Stimulated activated CD4-positive, alpha-beta T cell treated with anti-CD3 and anti-CD28 coated beads, Interleukin-1b, Interleukin-23, amount 100 ng/mL, for 1 hour (primary cell): ENCODE measurements at places on chromosomes 2 and 18.

- DNase-seq: no peak
Measured at GRCh38 chr18:62781893-62782292, 66.6 kb downstream of the PHLPP1 start.

- DNase-seq: no peak
Measured at GRCh38 chr2:223297788-223298187, 245.8 kb downstream of the KCNE4 start.

DNA sequence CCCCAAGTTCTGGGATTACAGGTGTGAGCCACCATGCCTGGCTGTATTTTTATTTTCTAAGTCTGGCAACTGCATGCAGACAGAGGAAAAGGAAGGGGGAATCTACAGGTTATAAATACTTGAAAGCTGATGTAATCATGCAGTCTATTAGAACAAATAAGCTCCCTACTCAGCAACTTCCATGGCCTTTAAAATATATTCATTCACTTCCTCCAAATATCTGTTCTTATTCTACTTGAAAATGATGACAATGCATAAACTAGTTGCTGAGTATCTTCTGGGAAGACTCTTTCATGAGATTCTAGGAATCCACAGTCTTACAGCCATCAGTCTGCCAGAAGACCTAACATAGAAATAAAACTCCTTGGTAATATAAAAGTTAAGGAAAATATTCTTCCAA lies 66.9 kb upstream of the NCKAP5 start:
- DNase-seq: no peak

GRCh38 chr2:222572751-222573174 lies 83.1 kb downstream of the FARSB start:
- no peak for DNase-seq

- no peak for DNase-seq
Measured at GRCh38 chr2:95039363-95039762, 13.9 kb downstream of the MAL start.

- no peak for DNase-seq
Measured at GRCh38 chr18:58966005-58966677, 101.5 kb downstream of the ZNF532 start.

GRCh38 chr2:230781130-230781797 lies 68.6 kb downstream of the CAB39 start:
- DNase-seq: no peak

- DNase-seq: no peak
Measured at GRCh38 chr2:27903649-27904404, 13.3 kb downstream of the BABAM2 start.

- DNase-seq: no peak
Measured at GRCh38 chr2:21379140-21379539, 255.4 kb downstream of the TDRD15 start.

DNA sequence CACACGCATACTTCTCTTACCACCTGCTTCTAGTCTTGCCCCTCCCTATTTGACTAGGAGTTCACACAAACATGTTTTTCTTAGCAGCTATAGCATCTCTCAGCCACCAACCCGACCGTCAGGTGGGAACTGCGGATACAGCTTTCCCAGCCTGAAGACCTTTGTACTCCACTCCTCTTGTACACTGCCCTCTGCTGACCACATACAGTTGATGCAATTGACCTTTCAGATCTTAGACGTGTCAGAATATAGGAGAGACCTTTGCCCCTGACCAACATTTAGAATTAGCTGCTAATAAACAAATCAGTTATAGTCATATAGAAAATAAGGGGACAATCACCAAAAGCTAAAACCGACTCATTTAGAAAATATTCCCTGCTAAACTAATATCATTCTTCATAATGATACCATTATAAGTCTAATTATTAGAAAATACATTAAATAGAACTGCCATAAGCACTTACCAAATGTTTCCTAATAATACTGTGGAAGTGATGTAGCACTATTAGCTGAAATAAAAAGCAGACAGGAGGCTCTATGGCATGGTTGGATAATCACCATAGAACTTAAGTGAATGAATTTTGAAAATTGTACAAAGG lies 208.4 kb downstream of the RAD51AP2 start:
- DNase-seq: no peak

DNA sequence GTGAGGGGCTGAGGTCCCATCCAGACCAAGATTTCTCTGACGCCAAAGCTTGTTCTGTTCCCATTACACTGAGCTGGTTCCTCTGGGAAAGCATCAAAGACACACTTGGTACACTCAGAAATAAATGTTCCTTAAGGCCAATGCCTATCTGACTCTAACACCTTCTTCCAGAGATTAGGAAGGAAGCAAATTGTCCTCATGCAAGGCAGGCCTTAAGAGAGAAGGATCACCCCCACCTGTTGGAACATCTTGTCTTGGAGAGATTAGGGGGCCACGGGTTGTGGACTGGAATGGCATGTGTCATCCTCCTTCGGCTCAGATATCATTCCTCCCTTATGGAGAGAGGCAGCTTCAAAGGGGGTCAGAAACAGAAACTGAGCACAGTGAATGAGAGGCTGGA lies 100.2 kb downstream of the ANKRD44 start:
- no peak for DNase-seq

DNA sequence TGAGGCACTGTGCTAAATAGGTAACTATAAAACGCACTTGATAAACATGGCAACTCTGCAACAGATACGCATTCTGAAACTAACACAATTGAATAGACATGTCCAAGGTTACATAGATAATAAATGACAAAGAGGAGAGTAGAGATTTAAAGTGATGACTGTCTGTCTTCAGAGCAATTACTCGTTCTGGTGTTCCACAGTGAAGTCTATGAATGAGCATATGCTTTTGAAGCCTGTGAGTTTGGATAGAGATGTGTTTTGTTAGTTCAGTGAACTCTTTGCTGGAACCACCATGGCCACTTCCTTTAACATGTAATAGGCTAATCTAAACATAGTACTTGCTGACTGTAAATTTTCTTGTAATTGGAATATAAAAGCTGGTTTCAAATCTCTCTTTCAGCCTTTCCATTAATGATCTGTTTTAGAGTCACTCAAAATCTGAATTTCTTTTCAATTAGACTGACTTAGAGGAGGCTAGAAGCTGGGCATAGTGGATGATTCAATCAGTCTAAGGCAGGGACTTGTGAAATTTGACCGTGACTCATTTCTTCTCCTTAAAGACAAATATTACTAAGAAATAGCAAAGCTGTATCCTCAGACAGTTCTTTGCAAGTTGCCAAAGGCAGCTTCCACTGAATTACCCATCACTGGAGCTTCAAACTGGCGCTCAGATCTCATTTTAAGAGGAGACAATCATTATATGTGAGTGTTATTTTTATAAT lies 1130.1 kb upstream of the CELF4 start:
- no peak for DNase-seq

GRCh38 chr18:55982992-55983391 lies 395.0 kb upstream of the TCF4 start:
- no peak for DNase-seq

GRCh38 chr2:73069041-73069854 lies 2.3 kb downstream of the SFXN5 start:
- DNase-seq: no peak

DNA sequence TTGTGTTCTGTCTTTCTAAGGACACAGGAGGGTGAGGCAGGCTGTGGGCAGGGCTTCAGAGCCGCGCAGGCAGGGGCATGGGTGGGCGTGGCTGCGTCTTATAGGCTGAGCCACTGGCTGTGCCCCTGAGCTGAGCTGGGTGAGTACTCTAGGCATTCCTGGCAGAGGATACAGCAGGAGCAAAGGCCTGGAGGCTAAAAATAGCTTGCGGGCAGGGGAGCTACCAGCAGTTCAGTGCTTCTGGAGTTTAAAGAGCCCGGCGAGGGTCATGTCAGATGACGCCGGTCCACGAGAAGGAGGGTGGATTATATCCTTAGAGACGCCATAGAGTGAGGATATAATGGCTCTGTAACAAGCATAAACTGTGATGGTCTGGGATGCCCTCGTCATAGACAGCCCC lies 31.5 kb upstream of the PDIA6 start:
- no peak for DNase-seq

DNA sequence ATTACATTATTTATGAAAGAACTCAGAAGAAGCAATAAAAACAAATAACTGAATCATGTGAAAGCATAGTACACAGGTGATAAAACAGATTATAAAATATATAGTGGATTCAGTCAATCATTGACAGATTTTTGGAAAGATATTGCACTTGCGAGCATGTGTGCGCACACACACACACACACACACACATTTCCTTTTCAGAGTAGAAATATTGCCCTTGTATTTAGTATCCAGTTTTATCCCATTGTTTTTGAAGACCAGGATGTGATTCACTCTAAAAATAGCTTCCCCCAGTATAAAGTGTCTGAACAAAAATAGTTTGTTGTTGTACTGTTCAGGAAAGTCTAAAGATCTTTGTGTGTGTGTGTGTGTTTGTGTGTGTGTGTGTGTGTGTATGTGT lies 145.5 kb downstream of the CALCRL start:
- no peak for DNase-seq

DNA sequence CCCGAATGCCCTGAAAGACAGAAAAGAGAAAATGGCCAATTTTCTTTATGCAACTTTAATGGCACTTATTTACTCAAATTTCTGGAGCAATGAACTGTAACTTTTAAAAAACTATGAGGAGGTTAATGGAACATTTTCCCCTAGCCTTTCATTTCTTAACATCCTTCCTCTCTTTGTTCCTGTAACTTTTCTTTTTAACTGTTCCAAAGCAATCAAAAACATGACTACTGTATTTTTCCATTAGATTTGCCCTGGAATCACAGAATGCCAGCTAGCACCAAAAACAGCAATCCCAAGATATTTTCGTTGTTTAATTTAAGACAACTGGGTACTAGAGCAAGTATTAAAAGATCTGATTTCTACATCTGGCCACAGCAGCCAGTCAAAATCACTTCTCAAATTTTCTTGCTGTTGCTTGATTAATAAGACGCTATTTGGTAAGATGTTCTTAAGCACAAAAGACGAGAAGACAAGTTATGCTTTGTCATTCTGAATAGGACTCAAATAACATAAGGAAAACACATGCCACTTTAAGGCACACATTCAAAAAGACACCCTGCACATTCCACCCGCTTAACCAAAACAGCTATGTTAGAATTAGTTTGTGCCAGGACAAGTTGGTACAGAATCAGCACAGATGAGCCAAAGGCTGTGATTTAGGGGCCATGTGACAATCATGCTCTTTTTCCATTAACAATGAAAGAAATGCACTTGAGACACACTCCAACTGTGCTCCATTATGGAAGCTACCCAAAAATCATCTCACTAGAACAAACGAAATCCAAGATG lies 3.6 kb downstream of the STARD7 start:
- no peak for DNase-seq

DNA sequence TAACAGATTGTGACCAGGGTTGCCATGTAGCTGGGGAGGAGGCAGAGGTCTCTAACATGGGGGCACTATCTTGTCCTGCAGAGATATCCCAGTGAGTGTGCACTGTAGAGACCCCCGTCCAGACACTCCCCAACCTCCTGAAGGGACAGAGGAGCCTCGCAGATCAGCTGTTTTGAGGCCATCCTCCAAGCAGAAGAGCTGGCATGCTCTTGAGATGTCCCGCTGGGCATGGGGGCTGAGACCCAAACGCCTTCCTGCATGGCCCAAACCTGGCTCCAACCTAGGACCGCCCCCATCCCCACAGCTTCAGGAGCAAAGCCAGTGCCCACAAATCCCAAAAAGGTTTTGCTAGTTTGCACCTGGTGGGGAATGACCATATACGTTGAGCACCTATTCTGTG lies 2.7 kb upstream of the SLC66A3 start:
- DNase-seq: no peak

DNA sequence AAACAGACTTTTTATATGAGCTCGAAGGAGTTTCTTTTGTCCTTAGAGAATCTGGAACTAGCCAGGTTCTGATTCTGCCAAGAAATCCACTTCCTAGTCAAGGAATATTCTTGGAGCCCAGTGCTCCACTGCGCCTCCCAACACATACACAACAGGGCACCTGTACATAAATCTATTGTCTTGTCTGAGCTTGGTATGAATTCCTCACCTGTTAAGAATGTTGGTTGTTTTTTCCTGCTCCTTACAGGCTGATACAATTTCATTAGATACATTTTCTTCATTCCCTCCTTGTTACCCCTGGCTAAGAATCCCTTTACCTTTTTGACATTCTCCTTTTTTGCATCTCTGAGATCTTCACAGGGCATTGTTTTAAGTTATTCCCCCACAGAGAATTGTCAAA lies 56.0 kb upstream of the FZD7 start:
- DNase-seq: no peak

- no peak for DNase-seq
Measured at GRCh38 chr2:241312082-241312481, 3.4 kb downstream of the HDLBP start.

GRCh38 chr2:101569886-101570520 lies 95.1 kb upstream of the RFX8 start:
- no peak for DNase-seq

GRCh38 chr2:111661286-111661940 lies 222.6 kb downstream of the ANAPC1 start:
- no peak for DNase-seq

DNA sequence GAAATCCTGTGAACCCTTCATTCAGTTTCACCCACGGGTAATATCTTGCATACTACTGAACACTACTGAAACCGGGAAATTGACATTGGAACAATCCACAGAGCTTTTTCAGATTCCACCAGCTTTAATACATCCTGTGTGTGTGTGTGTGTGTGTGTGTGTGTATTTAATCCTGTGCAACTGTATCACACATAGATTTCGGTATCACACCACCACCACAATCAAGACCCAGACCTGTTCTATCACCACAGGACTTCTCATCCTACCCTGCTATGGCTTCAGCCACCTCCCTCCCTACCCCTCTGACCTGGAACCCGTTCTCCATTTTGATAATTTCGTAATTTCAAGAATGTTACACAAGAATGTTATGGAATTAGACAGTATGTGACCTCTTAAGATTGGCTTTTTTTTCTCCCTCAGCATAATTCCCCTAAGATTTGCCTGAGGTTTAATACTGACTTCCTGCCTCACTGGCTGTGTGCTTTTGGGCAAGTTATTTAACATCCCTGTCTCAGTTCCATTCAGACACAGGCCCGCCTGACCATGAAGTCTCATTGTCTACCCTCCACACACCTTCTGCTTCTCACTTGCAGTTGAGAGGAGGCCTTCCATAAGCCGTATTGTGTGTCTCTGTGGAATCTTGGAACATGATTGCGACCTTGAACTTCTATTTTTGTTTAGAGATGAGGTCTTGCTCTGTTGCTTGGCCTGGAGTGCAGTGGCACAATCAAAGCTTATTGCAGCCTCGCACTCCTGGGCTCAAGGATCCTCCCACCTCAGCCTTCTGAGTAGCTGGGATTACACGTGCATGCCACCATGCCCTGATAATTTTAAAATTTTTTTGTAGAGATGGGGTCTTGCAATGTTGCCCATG lies 14.4 kb upstream of the TMEM131 start:
- no peak for DNase-seq

DNA sequence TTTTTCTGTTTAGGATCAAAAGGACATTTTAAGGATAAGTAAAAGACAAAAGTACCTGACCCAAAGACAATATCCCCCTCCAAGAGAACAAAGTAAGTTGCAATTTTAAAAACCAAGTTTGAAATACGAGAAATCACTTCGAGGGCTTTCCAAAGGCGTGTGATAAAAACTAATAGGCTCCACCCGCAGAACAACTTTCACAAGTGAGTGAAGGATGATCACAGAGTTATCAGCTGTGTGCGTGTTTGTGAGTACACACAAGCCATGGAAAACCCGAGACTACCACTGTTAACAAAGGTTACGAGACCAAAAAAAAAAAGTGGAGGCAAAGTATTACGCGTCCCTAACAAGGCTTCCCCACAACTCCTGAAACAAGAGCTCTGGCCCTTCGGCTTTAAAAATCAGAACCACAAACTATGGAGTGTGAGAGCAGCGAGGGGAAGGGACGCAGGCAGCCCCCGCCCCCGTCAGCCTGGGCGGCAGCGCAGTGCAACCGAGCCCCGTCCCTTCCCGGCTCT lies 719 bp downstream of the SMAD2 start:
- no peak for DNase-seq
